ENCODE measurements at places on chromosomes 12 and 14.

DNA sequence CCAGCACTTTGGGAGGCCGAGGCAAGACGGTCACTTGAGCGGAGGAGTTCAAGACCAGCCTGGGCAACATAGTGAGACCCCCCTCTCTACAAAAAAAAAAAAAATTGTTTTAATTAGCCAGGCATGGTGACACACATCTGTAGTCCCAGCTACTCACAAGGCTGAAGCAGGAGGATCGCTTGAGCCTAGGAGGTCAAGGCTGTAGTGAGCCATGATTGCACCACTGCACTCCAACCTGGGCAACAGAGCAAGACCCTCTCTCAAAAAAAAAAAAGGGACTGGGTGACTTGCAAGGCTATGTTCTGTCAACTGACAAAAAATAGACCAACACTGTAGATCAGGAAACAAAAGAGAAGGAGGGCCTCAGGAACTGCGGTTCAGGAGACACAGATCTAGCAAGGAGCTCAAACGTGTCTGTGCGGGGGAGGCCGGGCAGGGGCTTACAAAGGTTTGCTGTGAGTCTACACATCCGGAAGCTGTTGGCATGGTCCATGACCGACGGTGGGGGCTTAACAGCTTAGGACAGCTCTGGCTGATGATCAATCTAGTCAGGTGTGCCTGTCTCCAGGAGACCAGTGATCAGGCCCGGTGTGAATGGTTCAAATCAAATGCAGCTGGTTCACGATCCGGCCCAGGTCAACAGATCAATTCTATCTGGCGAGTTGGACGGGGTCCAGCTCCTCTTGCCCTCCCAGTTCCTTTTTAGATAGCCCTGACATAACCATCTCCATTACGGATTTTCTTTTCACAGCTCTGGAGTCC is 31.7 kb upstream of the INF2 start:
- no peak for DNase-seq

DNA sequence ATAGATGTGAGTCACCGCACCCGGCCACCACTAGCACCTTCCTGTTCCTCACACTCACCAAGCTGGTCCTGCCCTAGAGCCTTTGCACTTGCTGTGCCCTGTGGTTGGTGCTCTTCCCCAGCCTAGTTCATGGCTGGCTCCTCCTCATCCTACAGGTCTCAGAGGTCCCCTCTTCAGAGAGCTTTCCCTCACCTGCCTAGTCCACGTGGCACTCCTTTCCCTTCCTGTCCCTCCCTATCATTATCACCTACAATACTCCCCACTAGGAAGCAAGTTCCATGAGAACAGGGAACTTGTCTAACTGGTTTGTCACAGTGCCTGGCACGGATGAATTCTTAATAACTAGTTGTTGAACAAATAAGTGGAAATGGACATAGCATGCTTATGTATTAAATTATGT is 24.0 kb upstream of the TMED10 start:
- no peak for DNase-seq

DNA sequence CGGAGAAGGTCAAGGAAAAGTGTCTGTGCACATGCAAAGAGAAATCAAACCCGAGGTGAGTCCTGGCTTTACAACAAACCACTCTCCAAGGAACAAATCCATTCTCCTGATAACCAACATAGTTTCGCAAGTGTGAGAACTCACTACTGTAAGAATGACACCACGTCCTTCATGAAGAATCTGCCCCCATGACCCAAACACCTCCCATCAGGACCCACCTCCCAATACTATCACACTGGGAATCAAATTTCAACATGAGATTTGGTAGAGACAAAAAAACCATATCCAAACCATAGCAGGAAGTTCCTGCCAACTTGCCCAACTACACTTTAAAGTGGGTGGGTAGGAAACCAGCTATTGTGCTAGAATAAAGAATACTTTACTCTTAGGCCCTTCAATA is 2.4 kb upstream of the ERC1 start:
- DNase-seq, result no peak

DNA sequence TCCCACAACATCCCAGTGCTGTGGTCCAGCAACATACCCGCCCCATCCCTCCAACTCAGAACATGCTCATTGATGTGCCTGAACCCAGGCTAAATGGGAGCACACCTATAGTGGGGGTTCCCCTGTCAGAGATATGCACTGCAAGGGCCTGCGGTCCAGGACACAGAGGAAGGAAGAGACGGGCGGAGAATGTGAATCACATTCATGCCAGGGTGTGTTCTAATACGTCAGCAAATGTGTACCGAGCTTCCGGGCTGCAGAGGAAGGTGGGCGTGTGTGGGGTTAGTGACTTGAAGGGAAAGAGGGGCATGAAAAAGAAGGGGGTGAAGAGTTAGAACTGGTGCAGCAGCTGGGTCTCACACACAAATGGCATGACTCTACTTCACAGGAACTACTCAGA is 83.7 kb downstream of the DPF3 start:
- DNase-seq, result no peak

- DNase-seq, result no peak
These were observed 48.6 kb downstream of the KICS2 start for GRCh38 chr12:64173456-64173855.

DNA sequence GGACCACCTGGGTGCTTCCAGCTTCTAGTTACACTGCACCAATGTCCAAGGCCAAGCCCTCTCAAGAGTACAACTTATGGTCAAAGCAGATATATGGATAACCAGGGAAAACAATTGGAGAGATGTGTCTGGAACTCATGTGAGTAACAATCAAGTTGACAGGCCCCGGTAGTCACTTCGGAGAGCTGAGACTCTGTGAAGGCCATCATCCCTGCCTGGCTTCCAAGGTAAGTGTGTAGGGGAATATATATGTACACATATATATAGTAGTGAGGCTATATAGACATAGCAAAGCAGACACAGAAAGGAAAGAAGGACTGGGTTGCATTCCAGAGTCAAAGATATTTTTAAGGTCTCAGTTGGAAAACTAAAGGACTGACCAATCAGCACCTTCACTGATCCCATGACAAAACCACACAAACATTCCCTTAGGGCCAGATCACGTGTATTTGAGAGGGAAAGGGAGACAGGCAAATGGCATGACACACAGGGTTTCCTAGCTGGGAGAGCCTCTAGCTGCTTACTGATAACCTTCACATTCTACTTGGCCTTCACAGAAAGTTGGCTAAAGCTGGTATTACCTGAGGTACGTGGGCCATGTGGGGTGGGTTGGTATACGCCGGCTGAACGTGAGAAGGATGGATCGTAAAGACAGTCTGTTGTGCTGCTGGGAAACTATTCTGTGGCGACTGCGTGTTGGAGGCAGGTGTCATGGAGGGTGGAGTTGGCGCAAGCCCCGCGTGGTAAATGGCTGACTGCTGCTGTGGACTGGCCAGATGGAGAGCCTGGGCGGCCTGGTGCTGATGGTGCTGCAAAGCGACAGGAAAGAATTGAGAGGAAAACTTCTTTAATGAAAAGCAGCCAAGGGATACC is 50.0 kb downstream of the SH2B3 start:
- DNase-seq, result no peak

- DNase-seq, result no peak
These were observed 28.8 kb downstream of the OAS2 start for GRCh38 chr12:113007166-113007565.

DNA sequence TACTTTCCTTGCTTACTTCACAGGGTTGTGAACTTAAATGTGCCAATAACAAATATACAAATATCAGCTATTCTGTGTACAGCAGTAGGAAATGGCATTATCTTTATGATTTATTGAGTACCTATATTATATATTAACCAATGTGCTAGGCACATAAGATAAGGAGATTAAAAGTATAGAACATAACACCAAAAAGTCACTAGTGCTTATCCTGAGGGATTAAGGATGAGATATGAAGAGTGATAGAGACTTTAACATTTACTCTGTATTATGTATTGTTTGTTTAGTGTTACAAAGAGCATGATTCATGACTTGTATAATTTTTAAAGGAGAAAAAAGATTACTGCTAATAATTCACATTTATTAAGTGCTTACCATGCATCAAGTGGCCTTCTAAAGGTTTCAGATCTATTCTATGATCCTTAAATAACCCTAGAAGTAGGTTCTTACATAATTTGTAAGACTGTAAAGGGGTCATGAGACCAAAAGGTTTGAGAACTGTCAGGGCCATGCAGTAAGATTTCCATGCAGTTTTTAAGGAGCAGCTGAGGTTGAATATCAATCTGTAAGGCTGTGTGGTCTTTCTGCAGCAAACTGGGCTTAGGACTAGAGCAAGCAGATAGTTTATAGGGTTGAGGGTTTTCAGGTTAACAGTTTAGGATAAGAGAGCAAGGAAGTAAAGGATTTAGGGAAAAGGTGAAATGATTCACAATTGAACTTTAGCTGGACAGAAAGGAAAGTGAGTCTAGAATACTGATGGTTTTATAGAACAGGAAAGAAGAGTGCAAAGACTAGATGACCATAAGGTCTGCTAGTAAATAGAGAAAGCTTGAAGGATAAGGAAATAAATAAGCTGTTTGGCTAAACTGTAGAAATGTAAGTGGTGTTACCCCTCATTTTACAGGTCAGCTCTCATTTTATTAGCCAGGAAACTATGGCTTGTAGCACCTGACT is 7.0 kb downstream of the PYROXD1 start:
- no peak for DNase-seq

DNA sequence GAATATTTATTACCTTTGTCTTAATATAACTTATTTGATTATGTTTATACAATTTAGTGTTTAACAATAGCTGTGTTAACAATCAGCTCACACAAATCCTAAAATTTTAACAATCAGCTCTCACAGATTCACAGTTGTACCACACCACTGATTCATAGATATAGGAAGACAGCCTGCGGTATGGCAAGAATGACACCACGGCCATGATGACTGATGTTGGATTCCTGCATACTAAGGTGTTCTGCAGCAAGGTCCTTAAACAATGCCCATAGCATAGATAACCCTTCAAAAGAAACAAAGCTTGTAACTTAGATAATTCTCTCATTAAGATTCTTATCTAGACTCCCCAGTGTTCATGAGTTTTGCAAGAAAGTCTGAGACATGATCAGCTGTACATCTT is 3.9 kb upstream of the PYROXD1 start:
- no peak for DNase-seq

DNA sequence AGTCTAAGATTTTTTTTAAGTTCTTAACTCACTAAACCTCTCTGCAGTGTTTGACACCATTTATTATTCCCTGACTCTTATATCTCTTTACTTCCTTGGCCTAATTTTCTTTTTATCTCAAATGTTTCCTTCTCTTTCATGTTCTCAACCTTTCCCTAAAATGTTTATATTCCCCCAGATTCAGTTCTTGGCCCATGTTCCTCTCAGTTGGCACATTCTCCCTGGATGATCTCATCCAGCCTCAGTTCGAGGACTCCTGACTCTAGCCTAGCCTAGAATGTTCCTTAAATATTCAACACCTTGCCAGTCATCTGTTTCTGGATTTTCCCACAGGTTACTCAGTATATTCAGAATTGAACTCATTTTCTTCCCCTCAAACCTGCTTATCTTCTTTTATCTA is 81.3 kb downstream of the SCN8A start:
- DNase-seq, result no peak

DNA sequence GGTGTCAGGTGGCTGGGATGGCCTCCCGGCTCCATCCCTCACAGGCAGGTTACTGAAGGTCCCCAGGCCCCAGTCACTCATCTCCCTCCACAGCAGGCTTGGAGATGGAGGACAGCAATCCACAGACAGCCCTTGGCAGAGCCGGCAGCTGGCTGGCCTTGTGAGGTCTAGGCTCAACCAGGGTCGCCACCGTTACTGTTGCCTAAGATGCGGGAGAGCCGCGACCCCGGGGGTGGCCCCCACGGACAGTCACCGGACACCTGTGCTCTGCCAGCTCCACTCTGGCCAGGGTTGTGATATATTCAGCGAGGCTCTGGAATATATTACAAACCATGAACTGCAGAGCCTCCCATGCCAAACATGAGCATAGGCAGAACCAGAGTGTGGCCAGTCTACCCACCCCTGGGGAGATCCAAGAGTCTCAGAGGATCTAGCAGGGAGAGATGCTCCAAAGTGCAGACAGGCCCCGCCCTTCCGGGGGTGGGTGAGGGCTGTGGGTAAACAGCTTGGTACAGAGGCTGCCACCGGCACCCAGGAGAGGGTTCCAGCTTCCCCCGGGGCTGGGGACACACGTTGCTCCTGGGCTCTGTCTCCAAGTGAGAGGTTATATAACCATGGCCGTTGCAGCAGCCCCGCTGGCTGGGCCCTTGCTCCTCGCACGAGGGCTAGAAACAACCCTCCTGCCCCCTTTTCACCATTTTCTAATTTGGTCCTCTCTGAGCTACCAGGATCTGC is 55.9 kb upstream of the DIO3 start:
- no peak for DNase-seq

GRCh38 chr12:13571035-13571434 is 374.5 kb downstream of the EMP1 start:
- DNase-seq, result no peak

DNA sequence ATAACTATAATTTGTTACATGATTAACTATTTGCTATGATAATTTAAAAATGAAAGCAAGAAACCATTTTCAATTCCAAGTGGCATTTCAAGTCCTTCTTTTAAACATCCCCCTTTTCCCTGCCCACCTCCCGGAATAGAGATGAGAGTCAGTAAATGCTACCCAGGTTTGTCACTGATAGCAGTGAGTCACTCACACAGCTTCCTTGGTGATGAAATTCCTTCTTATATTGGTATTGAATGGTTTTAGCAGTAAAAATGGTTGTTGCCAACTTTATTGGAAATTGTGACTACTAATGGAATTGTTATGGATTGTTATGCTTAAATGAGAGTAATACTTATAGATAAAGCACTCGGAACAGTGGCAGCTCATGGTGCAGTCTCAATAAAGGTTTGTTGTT is 90.5 kb downstream of the PPM1A start:
- no peak for DNase-seq

DNA sequence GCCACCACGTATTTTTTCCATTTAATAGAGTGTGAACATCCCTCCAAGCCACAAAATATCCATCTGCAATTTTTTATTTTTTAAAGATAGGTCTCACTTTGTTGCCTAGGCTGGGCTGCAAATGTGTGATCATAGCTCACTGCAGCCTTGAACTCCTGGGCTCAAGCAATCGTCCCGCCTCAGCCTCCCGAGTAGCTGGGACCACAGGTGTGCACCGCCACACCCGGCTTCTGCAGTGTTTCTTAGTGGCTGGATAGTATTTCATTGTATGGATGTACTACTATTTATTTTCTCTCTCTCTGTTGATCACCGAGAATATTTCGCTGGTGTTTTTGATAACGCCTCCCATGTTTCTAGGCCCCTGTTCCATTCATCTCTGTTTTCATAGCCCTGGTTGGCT is 17.5 kb downstream of the MLXIP start:
- DNase-seq, result no peak

- no peak for DNase-seq
These were observed 23.2 kb downstream of the BCL11B start for GRCh38 chr14:99248761-99249171.

All from NCI-H1694 treated with DMSO at 0.1 percent for 48 hours (cell line).